ENCODE measurements at places on chromosomes 11 and 22. TPM values are rescaled to one million over a fixed set of nuclear protein-coding genes. Genes with fewer than 3 reads are reported as not detected.
A peak's percentile ranks its signal among the peaks of the same experiment; 100 is the strongest.

CRYBB3 gene
- 0.10 TPM for total RNA-seq

ANO1 gene
- 2.3 TPM for total RNA-seq

RASGRP2 gene
- total RNA-seq = 12.3 TPM

PHLDA2 gene
- total RNA-seq = 13.1 TPM

SCGB1D2 gene
- not detected for total RNA-seq

HPX gene
- not detected for total RNA-seq

MS4A12 gene
- not detected for total RNA-seq

CRYBA4 gene
- 0.22 TPM for total RNA-seq

KMT5B gene
- total RNA-seq = 17.5 TPM

MPEG1 gene
- total RNA-seq = not detected

CD82 gene
- 1.3 TPM for total RNA-seq

- no peak for DNase-seq
Measured at GRCh38 chr11:20203831-20204230, 43.6 kb upstream of the DBX1 start.

DNA sequence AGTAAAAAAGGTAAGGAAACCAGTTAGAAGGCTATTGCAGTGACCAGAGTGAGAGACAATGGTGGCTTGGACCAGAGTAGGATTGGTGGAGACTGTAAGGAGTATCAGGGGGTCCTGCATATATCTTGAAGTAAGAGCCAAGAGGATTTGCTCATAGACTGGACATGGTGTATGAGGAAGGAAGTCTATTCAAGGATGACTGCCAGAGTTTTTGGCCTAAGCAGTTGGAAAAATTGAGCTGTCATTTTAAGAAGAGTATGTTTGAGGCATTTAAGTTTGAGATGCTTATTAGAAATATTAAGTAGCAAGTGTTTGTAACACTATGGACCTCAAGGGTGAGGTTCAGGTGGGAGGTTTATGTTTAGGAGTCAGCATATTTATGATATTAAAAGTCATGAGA is 596.6 kb downstream of the METTL15 start:
- DNase-seq = no peak

DNA sequence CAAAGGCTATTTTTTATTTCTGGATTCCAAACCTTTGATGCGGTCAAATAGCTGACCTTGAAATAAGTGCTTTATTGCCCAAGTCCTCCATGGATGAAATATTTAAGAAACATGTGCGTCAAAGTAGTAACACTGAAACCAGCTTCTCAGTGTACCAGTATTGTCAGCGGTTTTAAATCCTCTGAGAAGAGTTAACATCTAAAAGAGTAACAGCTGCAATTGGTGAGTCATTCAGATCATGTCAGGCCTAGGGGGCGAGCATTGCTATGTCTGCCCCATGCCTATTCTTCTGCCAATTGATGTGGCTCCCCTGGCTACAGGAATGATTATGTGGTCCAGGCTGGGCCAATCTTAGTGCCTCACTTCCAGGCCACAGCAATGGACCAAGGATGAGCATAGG is 263.3 kb upstream of the SORL1-AS1 start:
- no peak for DNase-seq

- DNase-seq = no peak
Measured at GRCh38 chr11:92048415-92048814, 176.2 kb upstream of the FAT3 start.

DNA sequence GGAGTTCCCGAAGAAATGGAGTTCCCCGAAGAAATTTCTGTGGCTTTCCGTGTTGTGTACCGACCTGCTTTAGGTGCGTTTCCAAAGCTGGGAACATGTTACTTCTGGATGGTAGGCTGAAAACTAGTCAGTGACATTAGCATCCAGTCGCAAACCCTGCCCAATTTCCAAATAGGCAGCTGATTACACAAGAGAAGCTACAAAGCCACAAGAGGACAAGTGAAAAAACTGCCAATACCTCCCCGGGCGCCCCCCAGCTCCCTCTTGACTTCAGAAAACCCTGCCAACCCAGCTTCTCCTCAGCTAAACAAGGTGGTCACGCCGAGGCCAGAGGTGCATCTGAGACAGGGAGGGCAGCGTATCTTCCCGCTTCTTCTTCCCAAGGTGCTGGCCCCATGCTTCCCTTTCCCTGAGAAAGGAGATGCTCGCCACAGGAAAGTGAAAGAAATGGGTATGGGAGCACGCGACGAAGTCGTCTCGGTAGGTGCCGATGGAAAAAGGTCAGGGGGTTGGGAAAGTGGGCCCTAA is 551 bp downstream of the AGBL2 start:
- no peak for DNase-seq

DNA sequence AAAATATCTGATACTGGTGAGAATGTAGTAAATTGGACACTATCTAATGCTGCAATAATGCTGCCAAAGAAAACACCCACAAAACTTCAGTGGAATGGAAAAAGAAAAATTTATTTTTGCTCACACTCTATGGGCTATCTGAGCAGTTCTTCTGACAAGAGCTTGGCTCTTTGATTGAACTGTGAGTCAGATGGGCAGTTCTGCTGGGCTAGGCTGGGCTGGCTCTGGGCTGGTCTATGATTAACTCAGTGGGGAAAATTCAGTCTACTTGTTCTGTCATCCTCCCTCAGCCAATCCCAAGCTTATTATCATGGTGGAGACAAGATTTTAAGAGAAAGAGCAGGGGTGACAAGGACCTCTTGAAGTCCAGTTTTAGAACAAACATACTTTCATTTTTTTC is 1404.8 kb downstream of the LRRC4C start:
- DNase-seq = no peak

DNA sequence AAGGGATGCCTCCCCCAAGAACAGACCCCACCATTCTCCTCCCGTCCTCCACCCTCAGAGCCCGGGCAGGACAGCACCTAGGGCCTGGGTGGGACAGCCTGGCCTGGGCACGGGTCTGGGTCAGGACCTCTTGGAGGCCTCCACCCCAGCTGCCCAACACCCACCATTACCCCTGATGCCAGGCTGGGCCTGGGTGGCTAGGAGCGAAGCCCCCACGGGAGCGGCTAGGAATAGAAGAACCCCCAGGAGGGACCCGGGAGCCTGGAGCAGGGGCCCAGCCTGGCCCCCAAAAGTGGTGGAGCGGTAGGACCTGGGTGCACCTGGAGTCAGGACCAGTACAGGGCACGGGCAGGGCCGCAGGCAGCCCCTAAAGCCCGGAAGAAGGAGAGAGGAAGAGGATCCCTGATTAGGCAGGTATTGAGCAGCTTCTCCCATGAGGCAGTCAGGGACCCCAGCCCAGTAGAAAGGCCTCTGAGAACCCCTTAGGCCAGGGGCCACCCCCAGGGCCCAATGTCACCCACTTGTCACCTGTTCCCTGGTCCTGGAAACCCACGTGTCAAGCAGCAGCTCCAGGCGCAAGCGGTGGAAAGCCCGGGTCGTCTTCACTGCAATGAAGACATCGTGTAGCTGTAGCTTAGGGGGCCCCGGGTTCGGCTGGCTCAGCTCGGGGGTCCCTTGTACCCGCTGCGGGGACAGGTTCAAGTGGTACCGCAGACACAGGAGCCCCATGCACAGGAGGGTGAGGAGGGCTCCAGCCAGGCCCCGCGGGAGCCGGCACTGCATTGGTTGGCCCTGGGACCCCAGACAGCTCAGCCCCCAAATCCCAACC is 575 bp downstream of the MFNG start:
- DNase-seq = peak; percentile 79

GRCh38 chr11:77590194-77590782 is 535 bp downstream of the AQP11 start:
- peak; percentile 65 for DNase-seq

GRCh38 chr11:107953446-107953845 is 25.2 kb downstream of the RAB39A start:
- DNase-seq = no peak

GRCh38 chr11:108912581-108912980 is 247.7 kb downstream of the DDX10 start:
- DNase-seq = no peak

DNA sequence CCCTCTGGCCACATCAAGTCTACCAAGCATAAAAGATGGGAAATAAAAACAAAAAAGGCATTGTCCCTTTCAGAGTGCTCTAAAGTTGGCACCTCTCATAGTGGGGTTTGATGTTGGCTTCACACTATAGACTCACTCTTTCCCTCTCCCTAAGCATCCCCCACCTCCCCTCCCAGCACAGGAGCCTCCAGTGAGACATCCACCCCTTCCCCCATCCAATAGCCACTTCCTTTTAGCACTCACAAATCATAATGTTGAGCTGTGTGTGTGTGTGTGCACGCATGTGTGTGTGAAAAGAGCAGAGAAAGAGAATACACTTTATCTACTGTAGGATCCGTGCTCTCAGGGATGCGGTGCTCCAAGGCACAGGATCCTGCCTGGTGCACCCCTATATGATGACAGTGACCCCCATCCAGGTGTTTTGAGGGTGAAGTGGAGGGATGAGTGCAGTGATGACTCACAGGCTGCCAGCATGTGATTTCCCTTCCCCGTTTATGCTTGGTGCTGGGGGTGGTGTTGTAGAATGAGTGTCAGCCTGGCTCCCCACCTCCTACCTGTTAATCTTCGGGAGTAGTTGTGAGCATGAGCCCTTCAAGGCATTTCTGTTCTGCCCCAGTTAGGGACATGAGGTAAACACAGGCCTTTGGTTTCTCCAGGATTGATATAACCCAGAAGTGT is 235.2 kb upstream of the B3GAT1 start:
- DNase-seq = no peak

DNA sequence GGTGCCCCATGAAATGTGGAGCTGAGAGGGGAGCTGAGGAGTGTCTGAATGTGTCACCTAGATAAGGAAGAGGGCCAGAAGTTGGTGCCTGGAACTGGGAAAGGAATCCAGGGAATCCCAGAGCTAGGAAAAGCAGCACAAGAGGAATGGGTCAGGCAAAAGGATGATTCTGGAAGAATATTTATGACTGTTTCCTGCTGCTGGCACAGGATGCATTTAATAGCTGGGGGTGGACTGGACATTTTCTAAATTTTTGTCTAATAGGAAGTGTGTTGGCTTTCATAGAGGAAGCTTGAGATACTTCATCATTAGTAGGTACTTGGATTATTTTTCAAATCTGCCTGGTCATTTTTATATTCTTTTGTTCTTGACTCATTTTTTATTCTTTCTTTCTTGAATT is 17.4 kb upstream of the MRGPRX2 start:
- DNase-seq = no peak

DNA sequence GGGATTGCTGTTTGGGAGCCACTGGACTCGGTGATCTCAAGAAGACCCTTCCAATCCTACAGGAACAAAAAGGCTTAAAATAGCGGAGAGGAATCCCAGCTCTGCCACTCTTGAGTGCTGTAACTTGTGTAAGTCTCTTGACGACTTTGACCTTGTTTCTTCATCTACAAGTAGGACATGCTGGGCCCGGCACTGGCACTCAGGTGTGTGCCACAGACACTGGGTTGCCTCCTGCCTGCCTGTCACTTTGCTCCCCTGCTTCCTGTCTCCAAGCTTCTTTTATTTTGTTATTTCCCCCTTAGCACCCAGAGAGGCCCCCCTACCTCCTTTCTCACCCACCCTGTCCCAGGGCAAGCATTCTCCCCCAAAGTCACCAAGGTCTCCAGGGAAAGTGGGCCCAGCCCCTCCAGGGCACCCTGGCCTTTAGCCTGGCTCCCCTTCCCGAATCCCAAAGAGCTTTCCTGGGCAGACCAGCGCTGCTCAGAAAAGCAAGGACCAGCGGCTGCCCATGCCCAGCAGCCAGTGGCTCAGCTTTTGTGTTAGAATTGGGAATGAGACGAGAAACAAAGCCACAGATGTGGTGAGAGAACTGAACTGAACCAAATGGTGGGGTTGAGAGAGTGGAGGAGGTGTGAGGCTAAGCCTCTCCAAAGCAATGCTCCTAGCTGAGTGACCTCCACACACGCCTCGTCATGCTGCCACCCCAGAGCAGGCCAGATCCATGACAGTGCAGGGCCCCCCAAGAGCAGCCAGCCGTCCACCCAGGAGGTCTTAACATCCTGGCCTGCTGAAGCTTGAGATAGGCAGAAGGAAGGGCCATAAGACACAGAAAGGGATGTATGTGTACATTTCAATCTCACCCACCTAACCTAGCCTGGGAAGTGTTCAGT is 4.5 kb downstream of the TRIM29 start:
- peak; percentile 22 for DNase-seq

DNA sequence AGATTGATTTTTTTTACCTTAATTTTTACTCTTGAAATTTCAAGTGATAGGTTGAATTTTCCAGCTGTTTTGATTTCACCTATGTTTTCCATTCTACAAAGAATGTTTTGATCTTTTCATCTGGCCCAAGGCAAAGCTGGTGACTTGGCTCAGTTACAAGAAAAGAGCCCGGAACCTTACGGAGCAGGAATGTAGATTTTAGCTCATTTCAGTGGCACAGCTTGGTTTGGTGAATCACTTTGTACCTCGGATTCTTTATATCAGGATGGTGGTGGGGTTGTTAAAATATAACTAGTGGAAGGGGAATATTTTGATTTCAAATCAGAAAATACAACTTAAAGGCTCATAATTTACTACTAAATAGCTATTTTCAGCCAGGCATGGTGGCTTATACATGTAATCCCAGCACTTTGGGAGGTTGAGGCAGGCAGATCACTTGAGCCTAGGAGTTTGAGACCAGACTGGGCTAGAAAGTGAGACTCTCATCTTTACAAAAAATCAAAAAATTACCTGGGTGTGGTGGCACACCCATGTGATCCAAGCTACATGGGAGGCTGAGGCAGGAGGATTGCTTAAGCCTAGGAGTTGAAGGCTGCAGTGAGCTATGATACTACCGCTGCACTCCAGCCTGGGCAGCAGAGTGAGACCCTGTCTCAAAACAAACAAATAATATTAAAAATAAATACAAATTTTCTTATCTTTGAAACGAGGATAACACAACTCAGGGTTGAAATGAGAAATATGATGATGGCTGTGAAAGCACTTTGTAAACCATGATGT is 9.4 kb upstream of the GRIK4 start:
- DNase-seq = no peak

DNA sequence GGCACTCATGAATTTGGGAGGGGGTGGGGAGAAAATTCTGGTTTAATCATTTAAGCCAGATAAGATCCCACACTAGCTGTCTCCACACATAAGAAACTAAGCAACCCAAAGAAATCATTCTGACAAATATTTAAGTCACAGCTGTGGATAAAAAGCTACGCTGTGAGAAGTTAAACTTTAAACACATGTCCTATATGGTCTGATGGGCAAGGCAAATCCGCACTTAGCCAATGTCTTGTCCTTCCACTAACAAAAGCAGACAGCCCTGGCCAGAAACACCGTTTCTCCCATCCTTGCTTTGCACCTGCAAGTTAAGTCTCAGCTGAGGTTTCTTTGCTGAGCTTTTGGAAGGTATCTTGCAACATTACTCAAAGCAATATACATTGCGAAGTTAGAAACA is 68.0 kb downstream of the ETS1 start:
- DNase-seq = no peak

Data from H7 (cell line).